Stimulated activated CD8-positive, alpha-beta memory T cell treated with anti-CD3 and anti-CD28 coated beads, Interleukin-7, amount 100 ng/mL, for 1 hour (primary cell): ENCODE measurements at places on chromosomes 5 and 9.

DNA sequence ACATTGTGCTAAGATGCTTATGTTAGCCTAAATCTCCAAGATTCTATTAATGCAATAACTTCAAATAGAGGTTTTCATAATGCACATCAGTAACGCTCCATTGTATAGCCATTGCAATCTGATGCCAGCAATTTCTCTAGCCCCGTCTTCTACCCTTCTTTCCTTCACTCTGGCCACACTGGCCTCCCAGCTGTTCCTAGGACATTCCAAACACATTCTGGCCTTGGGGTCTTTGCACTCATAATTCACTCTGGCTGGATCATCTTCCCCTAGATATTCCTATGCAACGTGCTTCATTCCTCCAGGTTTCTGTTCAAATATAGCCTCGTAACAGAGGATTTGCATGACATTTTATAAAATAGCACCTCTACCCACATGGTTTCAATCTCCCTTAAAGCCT is 23.3 kb downstream of the FAM81B start:
- DNase-seq: no peak

GRCh38 chr9:9016597-9016996 is 1217.0 kb upstream of the DMAC1 start:
- DNase-seq: no peak

DNA sequence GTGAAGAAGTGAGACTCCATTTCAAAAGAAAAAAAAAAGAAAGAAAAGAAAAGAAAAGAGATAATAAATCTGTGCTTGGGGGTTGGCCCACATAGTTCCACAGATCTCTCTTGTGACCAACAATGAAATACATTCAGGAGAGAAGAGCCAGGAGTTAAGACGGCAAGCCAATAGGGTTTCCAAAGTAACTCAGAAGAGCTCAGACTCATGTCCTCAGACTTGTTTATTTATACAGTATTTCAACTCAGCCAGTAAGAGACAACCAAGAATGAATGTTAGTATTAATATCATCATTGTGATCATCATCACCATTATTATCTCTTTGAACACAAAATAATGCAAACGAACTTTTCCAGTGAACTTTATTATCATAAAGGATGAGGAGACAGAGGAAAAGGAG is 140.2 kb downstream of the GLIS3 start:
- DNase-seq: no peak

DNA sequence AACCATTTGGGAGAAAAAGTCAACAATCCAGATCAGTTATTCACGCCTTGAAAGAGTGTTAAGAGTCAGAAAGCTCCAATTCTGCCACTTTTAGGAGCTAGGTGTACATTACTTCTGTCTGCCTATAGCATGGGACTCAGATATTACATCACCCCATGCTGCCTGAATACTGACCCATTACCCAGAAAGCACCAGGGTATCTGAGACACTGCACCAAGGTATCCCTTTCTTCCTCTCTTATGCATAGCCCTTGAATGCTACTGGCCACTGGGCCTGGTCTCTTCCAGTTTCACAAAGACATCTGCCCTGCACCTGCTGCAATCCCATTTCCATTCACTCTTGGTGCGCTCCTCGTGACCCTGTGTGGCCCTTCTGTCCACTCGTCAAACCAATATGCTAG is 2.6 kb downstream of the STRBP start:
- no peak for DNase-seq

DNA sequence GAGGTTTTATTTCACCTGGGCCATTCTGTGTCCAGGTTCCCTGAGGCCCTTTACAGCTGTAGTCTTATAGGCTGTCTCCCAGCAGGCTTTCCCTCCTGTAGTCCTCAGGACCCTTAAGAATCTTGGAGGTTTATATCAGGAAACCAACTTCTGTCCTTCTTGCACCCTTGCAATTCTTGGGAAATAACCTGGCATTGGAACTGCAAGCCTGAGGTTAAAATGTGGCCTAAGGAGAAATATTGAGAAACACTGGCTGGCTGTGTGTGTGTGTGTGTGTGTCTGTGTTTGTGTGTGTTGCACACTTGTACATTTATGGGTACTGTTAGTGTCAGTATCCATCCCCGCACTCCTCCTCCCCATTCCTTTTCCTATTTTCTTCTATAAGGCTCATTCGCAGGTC is 168.9 kb downstream of the PAPPA start:
- no peak for DNase-seq

GRCh38 chr5:148312153-148312552 is at the start of gene SPINK7:
Gene SPINK7, plus strand, starts transcription at chr5:148312423. Its CDS starts 61 bp downstream, at chr5:148312484.
- DNase-seq: no peak

DNA sequence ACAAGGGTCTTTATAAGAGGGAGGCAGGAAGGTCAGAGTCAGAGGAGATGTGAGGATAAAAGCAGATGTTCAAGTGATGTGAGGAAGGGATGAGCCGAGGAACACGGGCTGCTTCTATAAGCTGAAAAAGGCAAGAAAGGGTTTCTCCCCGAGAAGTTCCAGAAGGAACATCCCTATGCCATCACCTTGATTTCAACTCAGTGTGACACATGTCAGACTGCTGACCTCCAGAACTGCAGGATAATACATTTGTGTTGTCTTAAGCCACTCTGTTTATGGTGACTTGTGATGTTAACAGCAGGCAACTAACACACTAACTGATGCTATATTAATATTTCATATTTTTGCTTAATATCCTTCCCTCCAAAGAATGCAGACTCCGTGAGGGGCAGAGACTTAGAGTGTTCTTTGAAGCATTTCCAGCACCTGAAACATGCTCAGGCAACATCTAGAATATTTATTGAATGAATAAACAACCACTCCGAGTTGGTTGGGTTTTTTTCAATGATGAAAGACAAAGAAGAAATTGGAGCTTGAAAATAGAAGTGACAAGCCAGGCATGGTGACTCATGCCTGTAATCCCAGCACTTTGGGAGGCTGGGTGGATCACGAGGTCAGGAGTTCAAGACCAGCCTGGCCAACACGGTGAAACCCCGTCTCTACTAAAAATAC is 77.6 kb upstream of the ADRA1B start:
- no peak for DNase-seq
